Stomach (tissue), 19 donors: ENCODE measurements at places on chromosomes 4 and X.
A peak's percentile ranks its signal among the peaks of the same experiment; 100 is the strongest.

DNA sequence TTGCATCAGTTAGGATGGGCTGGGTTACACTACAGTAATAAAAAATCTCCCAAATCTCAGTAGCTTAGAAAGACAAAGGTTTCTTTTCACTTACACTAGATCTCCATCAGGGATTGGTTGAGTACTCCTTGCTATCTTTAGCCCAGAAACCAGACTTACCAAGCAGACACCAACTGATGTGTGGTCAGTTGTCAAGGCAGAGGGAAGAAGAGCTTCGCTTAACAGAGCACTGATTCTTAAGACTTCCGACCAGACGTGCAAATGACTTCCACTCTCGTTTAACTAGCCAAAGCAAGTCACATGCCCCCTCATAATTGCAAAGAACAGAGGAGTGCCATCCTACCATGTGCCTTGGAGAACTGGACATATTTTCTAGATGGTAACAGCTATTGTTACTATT, 5.7 kb upstream of the ZNF518B start:
- DNase-seq, result no peak

DNA sequence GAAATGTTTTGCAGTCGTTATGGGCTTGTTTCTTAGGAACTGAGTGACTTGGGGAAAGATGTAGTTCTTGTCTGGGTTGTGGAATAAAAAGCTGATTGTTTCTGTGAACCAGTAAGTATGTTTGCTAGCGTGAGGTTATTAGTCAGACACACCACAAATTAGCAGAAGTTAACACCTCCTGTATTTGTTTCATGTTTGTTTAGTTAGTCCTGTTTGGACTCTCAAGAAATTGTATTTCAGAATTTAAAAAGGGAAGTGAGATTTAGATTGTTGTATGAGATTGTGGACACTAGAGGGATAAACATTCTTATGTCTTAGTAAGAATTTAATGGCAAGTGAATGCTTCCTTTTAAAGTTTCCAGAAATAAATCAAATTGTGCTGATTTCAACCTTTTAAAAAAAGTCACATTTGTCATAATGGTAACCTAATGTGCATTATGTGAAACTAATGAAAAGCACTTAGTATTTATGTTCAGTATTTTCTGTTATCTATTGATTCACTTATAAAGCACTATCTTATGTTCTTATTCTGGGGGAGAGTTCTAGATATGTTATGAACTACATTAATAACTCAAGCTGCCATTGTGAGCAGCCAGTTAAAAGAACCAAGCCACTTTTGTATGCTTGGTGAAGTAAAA, 25.6 kb downstream of the ATP10D start:
- DNase-seq, result peak; percentile 34

DNA sequence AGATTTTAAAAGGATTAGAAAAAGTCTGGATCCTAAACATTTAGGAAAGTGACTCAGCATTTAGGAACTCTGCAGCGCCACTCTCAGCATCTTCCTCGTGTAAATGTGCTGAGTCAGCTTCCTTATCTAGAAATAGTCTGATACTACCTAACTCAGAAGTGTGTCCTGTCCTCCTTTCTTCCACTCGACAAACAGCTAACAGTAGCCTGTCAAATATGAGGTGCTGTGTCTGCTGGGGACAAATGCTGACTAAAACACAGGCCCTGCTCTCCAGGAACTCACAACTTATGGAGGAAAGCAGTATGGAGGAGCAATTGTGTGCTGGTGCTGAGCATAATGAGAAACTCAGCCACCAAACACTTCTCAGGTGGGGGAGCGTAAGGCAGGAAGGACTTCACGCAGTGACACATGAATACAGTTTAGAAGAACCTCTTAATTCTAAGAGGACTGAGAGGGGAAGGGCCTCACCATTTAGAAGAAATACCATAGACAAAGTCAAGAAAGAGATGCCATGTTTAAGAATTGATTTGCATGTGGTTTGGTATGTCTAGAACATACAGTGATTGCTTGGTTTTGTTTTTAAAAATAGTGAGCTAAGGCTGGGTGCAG, 125.3 kb downstream of the SOWAHB start:
- DNase-seq, result no peak

- DNase-seq, result peak; percentile 29
Observed at GRCh38 chr4:120922381-120923206, at the start of gene PRDM5. Gene PRDM5, minus strand, starts transcription at chr4:120922726. Its CDS starts 118 bp downstream, at chr4:120922608.

GRCh38 chrX:15416133-15416993, 32.1 kb upstream of the VEGFD start:
- DNase-seq, result no peak

DNA sequence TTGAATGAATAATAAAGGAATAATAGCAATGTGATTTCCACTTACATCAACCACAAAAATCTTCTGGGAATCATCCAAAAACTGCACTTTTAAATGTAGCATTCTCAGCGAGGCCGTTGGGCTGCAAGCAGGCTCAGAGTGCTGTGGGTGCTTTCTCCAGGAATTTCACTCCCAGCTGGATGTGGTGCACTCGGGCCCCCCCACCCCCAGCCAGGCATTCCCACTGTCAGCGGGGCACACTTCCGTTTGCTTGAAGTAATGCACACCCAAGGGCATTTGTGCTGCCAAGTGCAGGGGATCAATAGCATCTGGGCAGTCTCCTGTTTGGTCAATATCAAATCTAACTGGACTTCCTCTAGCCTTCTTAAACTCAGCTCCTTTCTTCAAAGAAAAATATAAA, at the start of gene FRMD7:
Gene FRMD7 (minus strand): TSS at position 278 of the 400 bp plus-strand sequence. CDS start 176 bp downstream, at position 102.
- no peak for DNase-seq

- peak; percentile 80 for DNase-seq
Observed at GRCh38 chr4:125091-125771, 930 bp downstream of the ZNF718 start.

DNA sequence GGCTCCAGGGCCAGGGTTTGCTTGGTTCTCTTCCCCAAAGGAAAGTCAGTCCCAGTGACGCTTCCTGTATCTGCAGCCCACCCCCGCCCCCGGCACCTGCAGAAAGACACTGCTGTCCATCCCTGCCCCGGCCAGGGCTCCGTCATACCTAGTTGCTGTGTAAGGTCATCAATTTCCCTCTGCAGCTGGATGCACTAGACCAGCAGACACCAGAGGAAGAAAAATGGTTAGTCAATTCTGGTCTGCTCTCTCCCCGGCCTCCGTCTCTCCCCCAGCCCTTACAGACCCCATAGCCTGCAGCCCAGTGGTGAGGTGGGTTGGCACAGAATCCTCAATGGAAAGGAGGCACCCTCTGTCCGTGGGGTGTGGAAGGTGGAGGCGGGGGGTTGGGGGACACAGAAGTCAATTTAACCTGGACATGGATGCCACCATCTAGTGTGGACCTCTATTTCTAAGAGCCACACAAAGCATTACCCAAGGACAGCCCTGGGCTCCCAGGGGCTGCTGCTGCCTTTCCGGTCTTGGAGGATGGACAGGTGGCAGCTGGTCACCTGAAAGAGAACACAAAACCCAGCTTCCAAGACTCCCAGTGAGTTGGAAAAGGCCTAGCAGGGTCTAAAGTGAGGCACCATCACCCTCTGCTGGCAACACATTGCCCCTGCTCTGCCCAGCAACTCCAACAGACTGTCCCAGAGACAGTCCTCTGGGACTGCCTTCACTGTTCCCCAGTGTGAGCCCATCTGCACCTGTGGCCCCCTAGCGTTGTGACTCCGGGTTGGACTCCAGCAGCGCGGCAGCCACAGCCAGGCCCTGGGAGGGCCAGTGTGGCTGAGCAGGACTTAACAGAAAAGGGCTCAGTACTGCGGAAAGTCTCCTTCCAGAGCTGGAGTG, 40.2 kb upstream of the NHSL2 start:
- DNase-seq, result no peak

- no peak for DNase-seq
Observed at GRCh38 chr4:147201016-147201415, 255.4 kb upstream of the TTC29 start.

DNA sequence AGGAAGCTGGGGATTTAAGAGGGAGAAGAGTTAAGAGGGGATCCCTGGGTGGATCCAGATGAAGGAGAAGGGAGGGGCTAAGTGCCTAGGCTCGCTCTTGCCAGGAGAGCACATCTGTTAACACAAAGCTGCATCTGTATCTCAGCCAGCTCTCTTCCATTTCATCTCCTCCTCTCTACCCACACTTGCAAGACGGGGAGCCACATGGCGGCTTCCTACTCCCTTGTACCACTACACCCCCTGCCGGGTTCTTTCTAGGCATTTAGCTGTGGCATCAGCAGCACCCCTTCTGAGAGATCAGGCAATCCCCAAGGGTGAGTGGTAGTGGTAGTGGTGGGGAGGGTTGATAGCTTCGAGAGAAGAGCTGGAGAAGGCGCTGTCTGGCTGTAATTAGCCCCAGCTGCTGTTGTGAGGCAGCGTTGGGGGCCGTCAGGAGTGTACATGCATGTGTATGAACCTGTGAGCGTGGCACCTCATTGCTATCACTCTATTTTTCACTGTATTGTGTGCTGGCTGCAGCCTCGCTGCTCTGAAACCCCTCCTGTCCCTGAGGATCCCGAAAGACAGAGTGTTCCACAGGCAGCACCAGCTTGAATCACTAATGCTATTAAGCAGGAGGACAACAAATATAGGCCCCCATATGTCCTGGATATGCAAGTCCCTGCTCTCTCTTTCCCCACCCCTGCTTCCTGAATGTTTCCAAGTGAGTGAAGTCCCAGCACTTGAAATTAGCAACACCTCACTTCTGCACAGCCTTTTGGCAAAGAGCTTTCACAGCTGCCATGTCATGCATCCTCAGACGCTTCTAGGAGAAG, 73.7 kb downstream of the RTL9 start:
- no peak for DNase-seq
